ENCODE measurements at places on chromosomes 2 and 18.

DNA sequence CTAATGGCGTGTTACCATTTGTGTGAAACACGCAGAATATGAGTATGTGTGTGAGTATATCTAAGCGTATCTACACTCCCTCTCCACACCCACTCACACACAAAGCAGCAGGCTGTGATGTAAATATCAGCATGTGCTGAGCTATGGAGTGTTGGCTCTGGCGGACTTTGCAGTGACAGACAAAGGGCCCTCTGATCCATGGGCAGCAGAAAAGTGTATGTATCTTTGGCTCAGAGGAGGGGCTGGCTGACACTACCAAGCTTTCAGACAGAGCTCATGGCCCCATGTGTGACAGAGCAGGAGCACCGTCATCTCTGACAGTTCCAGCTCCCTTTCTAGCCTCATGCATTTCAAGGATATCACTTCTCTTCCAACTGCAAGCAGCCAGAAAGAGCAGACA is 57.2 kb upstream of the ASB18 start:
- no peak for DNase-seq

- DNase-seq = no peak
Observed at GRCh38 chr2:33421820-33422219, 54.6 kb upstream of the RASGRP3 start.

DNA sequence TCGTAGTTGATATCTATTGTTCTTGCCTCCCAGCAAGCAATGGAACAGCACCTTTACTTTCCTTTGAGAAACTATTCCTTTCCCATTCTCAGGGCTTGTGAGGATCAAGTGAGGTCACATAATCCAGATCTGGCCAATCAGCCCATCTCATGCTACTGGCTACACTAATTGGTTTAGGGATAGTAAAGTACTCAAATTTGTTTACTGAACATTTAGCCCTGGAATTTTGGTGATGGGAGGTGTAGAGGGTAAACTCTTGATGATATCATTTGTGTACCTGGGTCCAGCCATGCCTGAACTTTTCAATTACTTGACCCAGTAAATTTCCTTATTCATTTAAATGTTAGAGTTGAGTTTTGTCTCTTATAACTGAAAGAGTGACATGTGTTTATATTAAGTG is 195.8 kb upstream of the TNP1 start:
- DNase-seq = no peak

DNA sequence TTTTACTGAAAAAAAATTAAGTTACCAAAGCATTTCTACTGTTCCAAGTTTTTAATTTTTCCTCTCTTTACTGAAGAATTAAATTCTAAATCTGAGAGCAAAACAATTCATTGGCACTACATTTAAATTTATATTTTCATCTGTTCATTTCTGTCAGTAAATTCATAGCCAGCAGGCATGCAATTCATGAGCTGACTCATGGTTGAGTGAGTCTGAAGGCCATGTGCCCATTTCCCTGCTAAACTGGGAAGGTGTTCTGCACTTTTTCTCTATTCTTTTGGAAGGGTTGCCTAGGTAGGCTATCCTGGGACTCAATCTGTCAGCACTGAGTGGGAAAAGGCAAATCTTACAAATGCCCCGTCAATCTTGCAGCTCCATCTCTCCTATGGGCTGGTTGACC is 88.7 kb downstream of the KLHL14 start:
- no peak for DNase-seq

All from activated gamma-delta T cell treated with anti-CD3 and anti-CD28 coated beads, Interleukin-2, amount 50 U/mL, for 16 hours (primary cell).